Frontal cortex (tissue), 4 donors: ENCODE measurements at places on chromosomes 5 and 9. TPM values are rescaled to one million over a fixed set of nuclear protein-coding genes. Genes with fewer than 3 reads are reported as not detected.

The GAS1 gene
- 18.3 TPM for total RNA-seq

The OBP2B gene
- total RNA-seq: not detected

The ARL14EPL gene
- not detected for total RNA-seq

The SAXO1 gene
- total RNA-seq: not detected

The GABBR2 gene
- total RNA-seq: 39.9 TPM

The MARCHF11 gene
- total RNA-seq: 3.7 TPM

The TMEM232 gene
- 25.7 TPM for total RNA-seq

The FBXO38 gene
- 86.8 TPM for total RNA-seq

The CER1 gene
- not detected for total RNA-seq

The PLEKHG4B gene
- 3.7 TPM for total RNA-seq

The DBH gene
- under 0.01 TPM for total RNA-seq

The SHB gene
- 12.2 TPM for total RNA-seq

The C9orf50 gene
- not detected for total RNA-seq
